ENCODE measurements at places on chromosomes 1 and 21.
A peak's percentile ranks its signal among the peaks of the same experiment; 100 is the strongest.

GRCh38 chr1:77539519-77540142 is 142.8 kb downstream of the ZZZ3 start:
- no peak for DNase-seq

GRCh38 chr1:230073371-230074035 is 6.5 kb downstream of the GALNT2 start:
- DNase-seq: peak; percentile 14

DNA sequence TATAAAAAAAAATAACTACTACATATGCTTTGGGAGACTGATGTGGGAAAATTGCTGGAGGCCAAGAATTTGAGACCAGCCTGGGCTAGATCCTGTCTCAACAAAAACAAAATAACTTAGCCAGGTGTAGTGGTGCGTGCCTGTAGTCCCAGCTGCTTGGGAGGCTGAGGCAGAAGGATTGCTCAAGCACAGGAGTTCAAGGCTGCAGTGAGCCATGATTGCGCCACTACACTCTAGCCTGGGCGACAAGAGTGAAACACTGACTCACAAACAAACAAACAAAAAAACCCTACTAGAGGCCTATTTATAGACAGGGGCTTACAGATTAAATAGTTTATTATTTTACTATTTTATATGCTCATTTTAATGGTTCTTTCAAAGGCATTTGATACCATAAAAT is 80.0 kb downstream of the LHX4 start:
- DNase-seq: no peak

DNA sequence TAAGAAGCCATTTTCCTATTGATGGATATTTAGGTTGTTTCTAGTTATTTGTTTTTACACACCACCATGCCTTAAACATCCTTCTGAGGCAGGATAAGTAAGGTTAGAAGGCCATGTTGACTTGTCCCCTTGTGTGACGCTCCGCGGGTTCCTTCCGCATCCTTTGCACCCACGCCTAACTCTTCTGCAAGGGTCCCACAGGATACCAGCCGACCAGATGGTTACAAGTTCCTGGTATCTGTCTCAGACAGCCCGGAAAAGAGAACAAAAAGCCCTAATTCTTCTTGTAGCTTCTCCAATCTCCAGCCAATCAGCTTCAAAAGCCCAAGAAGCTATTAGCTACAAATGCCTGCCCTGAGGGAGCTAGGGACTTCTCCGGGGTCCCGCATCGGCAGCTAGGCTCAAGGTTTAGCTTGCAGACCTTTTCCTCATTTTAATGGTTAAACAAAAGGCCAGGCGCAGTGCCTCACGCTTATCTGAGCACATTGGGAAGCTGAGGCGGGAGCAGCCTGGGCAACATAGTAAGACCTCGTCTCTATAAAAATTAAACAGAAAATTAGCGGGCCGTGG is 4.9 kb upstream of the OTUD3 start:
- no peak for DNase-seq
